Neural crest cell (in vitro differentiated cells): ENCODE measurements at places on chromosomes 5 and 9. TPM values are rescaled to one million over a fixed set of nuclear protein-coding genes. Genes with fewer than 3 reads are reported as not detected.

DNA sequence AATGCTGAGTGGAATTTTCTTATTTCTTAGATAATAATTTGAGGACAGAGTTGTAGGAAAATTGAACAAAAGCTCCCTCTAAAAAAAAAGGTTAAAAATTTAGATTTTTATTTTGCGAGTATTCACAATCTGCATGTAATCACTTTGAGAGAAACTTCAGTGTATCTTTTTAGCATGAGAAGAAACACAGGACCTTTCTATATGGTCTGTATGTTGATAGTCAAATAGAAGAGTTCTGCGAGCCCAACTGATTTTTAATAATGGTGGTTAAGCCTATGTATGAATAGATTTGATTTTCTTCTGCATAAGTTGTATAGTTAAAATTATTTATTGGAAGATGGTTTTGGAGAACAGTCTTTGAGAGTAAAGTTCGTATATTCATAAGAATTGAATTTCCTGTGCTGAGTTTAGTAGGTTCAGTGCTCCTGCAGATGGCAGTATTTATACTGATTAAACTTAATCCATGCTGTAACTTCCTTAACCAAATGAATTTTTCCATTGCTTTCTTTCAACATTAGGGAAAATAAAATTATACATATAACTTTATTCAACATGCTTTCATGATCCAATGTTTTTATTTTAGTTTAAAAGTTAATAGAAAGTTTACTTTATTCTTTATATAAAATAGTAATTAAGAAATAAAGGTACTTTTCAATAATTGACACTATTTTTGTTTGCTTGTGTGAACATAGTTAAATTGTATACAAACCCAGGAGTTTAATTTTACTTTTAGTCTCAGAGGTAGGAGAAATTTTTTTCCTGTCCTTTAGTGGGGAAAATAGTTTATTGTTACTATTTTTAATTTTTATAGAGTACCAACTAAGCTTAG, 19.6 kb downstream of the TCERG1 start:
- H3K36me3 ChIP-seq = peaks cover 16% of the 10 kb centered on the region
- no peaks in the 10 kb centered on the region for H3K27me3 ChIP-seq
- H3K4me1 ChIP-seq = peaks cover 9% of the 10 kb centered on the region
- no peak for DNase-seq
- no peak overlapping the region for H3K4me3 ChIP-seq

- H3K27me3 ChIP-seq = no peaks in the 10 kb centered on the region
- DNase-seq = no peak
- H3K4me1 ChIP-seq = peaks cover 6% of the 10 kb centered on the region
- no peak overlapping the region for H3K4me3 ChIP-seq
- H3K36me3 ChIP-seq = peaks cover 2% of the 10 kb centered on the region
Observed at GRCh38 chr5:124103671-124104070, 591.7 kb downstream of the CSNK1G3 start.

- H3K4me1 ChIP-seq = peaks cover 6% of the 10 kb centered on the region
- H3K27ac ChIP-seq = no peak overlapping the region
- H3K27me3 ChIP-seq = no peaks in the 10 kb centered on the region
- no peak for DNase-seq
- no peaks in the 10 kb centered on the region for H3K36me3 ChIP-seq
Observed at GRCh38 chr5:89282554-89283510, 399.8 kb upstream of the MEF2C start.

DNA sequence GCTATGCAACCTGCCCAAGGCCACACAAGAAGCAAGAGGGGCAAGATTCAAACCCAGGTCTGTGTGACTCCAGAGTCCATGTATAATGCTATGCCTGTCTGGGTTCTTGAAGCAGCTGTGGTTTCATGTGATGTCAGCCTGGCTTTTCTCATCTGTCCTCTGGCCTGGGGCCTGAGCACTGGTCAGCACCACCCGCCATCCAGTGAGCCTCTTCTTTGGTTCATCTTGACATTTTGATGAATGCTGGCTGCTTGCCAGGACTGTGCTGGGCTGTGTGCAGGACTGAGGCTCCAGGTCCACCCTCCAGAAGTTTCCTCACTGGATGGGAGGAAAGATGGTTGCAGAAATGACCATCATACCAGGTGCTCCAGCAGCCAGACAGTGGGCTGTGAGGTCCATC, 61.5 kb downstream of the TSTD2 start:
- DNase-seq = no peak
- no peaks in the 10 kb centered on the region for H3K4me1 ChIP-seq
- H3K27me3 ChIP-seq = no peaks in the 10 kb centered on the region
- no peaks in the 10 kb centered on the region for H3K36me3 ChIP-seq

The C9orf152 gene
- total RNA-seq = not detected in 2 replicates

- peaks cover 44% of the 10 kb centered on the region for H3K4me1 ChIP-seq
- peaks cover 9% of the 10 kb centered on the region for H3K27me3 ChIP-seq
- no peak for DNase-seq
- peak overlapping the region; percentile 98 for H3K4me3 ChIP-seq
- H3K27ac ChIP-seq = no peak overlapping the region
- H3K36me3 ChIP-seq = peaks cover 24% of the 10 kb centered on the region
Observed at GRCh38 chr9:136723362-136723976, 11.1 kb downstream of the DIPK1B start.

The SPATA31A3 gene
- 0.09 TPM in 1 of 2 replicates, not detected in the other for total RNA-seq

GRCh38 chr5:125835293-125836172, 587.7 kb upstream of the GRAMD2B start:
- H3K27me3 ChIP-seq = no peaks in the 10 kb centered on the region
- H3K4me3 ChIP-seq = peak overlapping the region; percentile 2
- peak; percentile 56 for DNase-seq
- H3K27ac ChIP-seq = peak overlapping the region; percentile 97
- H3K36me3 ChIP-seq = peaks cover 9% of the 10 kb centered on the region

The HMMR gene
- 38.5 and 44.4 TPM in 2 replicates for total RNA-seq

DNA sequence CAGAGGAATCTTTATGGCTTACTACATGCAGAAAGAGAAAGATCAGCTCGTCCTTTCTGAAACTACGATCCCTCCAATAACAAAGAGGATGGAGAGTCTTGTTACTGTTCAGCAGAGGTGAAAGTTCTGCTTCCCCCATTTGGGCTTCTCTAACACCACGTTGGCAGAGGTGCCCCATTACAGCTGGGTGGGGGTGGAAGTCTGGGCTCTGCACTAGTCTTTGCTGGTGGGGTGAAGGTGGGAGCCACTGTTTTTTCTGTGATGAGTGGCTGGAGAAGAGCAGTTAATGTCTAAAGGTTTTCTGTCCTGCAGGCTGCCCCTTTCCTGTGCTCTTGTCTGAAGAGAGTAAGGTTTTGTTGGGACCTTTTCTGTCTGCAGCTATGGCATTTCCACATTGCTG, 64.7 kb upstream of the OTULINL start:
- H3K4me3 ChIP-seq = no peak overlapping the region
- no peaks in the 10 kb centered on the region for H3K27me3 ChIP-seq
- no peak for DNase-seq
- H3K4me1 ChIP-seq = no peaks in the 10 kb centered on the region

The CER1 gene
- total RNA-seq = 0.32 and 0.40 TPM in 2 replicates

- H3K4me1 ChIP-seq = peaks cover 4% of the 10 kb centered on the region
- no peaks in the 10 kb centered on the region for H3K36me3 ChIP-seq
- DNase-seq = no peak
- H3K27ac ChIP-seq = no peak overlapping the region
Observed at GRCh38 chr9:73441890-73442818, 290.5 kb downstream of the ANXA1 start.

DNA sequence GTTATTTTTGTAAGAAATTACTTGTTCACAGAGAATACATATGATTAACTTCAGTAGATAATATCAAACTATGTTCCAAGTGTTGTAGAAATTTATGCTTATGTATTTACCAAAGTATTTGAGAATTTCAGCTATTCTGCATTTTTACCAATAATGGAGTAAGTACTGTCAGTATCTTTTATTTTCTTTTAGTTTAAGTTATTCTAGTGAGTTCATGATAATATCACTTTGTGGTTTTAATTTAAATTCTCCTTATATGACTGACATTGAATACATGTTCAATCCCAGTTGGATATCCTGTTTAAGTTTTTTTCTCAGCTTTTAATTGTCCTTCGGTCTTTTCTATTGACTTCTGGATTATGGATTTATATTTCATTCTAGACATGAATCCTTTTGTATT, 1024.6 kb downstream of the EFNA5 start:
- DNase-seq = no peak
- H3K27me3 ChIP-seq = no peaks in the 10 kb centered on the region
- no peak overlapping the region for H3K27ac ChIP-seq
- H3K4me3 ChIP-seq = no peak overlapping the region
- peaks cover 8% of the 10 kb centered on the region for H3K4me1 ChIP-seq

DNA sequence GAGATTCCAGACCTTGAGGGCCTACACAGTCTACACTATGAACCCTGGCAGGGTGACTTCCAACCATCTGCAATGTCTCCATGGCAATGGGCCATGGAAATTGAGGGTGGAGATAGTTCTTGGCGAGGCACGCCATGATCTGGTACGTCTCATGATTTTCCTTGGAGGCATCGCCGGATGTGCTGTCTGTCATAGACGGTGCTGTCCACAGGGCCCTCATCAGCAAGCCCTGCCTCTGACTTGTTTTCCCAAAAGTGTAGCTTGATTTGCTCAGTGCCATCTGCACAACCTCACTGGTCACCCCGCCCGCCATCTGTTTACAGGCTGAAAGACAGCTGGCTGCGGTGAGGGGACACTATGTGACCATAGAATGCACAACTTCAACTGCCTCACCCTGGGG, 73.5 kb downstream of the BOD1 start:
- DNase-seq = no peak
- no peak overlapping the region for H3K4me3 ChIP-seq
- no peaks in the 10 kb centered on the region for H3K36me3 ChIP-seq
- no peak overlapping the region for H3K27ac ChIP-seq
- peaks cover 3% of the 10 kb centered on the region for H3K27me3 ChIP-seq

The LRRC8A gene
- total RNA-seq = 48.5 and 49.7 TPM in 2 replicates

The CDK9 gene
- total RNA-seq = 77.0 and 84.8 TPM in 2 replicates

GRCh38 chr5:81907012-81907635, 64.7 kb upstream of the ATG10 start:
- H3K36me3 ChIP-seq = no peaks in the 10 kb centered on the region
- no peak for DNase-seq
- peaks cover 12% of the 10 kb centered on the region for H3K4me1 ChIP-seq
- H3K27ac ChIP-seq = peak overlapping the region; percentile 53
- H3K4me3 ChIP-seq = no peak overlapping the region

DNA sequence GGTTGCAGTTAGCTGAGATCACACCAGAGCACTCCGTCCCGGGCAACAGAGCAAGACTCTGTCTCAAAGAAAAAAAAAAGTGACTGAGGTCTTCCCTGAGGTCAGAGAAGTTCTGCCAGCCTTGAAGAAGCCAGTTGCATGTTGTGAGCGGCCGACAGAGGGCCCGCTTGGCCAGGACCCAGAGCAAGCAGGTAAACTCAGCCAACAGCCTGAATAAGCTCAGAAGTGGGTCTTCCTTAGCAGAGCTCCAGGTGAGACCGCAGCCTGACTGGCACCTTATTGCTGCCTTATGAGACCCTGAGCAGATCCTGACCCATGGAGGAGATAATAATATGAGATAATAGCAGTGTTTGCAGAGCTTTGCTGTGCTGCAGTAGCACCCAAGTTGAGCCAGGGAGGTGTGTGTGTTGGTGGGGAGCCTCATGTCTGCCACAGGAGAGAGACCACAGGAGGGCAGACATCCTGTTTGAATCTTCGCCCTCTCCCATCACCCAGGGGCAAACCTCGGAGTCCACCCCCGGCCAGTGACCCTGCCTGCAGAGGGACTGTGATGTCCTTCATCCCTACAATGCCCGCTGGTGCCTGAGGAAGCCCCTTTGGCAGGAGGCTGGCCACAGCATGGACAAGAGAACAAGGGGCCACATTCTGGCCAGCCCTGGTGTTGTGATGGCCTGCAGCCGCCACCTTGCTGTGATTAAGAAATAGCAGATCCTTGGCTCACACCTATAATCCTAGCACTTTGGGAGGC, 10.8 kb upstream of the BARX1 start:
- no peak overlapping the region for H3K4me3 ChIP-seq
- no peak for DNase-seq
- peaks cover 4% of the 10 kb centered on the region for H3K4me1 ChIP-seq
- H3K27ac ChIP-seq = no peak overlapping the region

The ENDOG gene
- total RNA-seq = 21.9 and 23.7 TPM in 2 replicates

The MRPL50 gene
- total RNA-seq = 17.3 and 18.6 TPM in 2 replicates

GRCh38 chr5:108472237-108472636, 90.3 kb upstream of the FBXL17 start:
- H3K27me3 ChIP-seq = no peaks in the 10 kb centered on the region
- H3K27ac ChIP-seq = no peak overlapping the region
- no peaks in the 10 kb centered on the region for H3K36me3 ChIP-seq
- H3K4me1 ChIP-seq = no peaks in the 10 kb centered on the region

DNA sequence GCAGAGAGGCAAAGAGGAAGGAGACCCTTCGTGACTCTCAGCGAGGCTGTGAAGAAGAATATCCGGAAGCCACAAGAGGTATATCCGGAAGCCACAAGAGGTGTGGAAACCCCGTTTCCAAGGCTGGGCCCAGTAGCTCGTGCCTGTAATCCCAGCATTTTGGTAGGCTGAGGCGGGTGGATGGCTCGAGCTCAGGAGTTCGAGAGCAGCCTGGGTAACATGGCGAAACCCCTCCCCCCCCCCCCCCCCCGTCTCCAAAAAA, 612 bp upstream of the BBLN start:
- peaks cover 4% of the 10 kb centered on the region for H3K36me3 ChIP-seq
- no peaks in the 10 kb centered on the region for H3K27me3 ChIP-seq
- peaks cover 5% of the 10 kb centered on the region for H3K4me1 ChIP-seq
